ENCODE measurements at places on chromosomes 5 and 9. TPM values are rescaled to one million over a fixed set of nuclear protein-coding genes. Genes with fewer than 3 reads are reported as not detected.

GRCh38 chr9:71145179-71145578 lies 23.8 kb upstream of the TRPM3 start:
- no peak for DNase-seq

Gene GRIN1
- not detected for total RNA-seq

DNA sequence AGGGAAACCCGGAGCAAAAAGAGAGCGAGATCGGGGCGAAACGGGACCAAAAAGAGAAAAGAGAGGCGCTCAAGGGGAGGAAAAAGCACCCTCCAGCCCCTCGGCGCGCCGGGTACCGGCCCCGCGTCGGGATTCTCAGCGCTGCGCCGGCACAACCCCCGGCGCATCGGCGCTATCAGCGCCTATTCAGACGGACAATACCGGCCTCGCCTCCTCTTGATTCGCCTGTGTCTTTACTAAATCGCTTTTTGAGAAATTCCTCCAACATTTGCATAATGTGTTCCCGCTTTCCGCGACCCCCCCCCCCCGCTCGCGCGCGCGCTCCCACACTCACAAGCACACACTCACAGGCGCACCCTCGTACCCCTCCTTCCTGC lies 578 bp downstream of the LHX6 start:
- no peak for DNase-seq

DNA sequence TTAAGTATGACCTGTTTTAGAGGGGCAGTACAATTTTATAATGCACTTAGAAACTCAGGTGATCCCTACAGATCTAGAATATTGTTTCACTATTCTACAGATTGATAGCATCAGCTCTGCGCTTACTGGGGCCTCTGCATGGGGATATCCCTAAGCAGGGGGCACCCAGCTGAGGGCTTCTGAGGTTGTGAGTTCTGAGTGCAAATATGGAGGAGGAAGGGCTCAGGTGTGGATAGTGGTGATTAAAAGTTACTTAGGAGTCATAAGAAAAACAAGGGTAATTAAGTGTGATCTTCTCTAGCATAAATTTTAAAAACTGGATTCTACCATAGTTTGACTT lies 274.4 kb downstream of the EFNA5 start:
- no peak for DNase-seq

DNA sequence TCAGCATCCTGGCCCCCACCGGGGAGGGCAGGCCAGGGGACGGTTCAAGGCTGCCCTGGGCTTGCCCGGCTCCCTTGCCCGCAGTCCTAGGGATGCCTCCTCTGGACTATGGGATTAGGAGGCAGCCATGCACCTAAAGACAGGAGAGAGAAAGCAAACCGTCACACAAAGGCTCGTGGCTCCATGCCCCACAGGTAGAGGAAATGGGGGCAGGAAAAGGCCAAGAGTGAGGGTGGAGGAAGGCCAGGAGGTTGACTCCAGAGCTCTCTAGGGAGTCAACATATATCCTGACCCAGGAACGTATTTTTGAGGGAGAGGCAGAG lies 9.7 kb downstream of the MGAT1 start:
- no peak for DNase-seq

Gene GHR
- 9.1 TPM for total RNA-seq

Gene FIBCD1
- total RNA-seq = 1.3 TPM

GRCh38 chr9:14131356-14132088 lies 182.4 kb downstream of the NFIB start:
- no peak for DNase-seq

Data from heart left ventricle (tissue), 16 donors.